ENCODE measurements at places on chromosomes 1 and 21.
A peak's percentile ranks its signal among the peaks of the same experiment; 100 is the strongest.

DNA sequence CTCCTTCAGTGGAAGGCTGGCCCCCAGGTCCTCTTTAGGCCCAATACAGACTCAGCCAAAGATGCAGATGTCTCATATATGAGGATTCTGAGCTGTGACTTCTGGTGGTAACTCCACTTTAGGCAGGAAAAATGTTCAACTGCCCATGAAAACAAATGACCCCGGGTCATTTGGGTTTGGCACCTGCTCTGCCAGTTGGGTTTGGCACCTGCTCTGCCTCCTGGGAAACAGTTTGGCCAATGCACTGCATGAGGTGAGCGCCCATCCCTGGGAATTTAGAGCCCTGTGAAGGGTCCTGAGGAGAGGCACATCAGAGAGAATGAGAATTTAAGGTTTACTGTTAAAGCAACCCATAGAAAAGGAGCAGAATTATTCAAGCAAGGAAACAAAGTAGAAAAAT, 45.3 kb downstream of the B3GALT5 start:
- DNase-seq: no peak

GRCh38 chr1:162367073-162367472, 9.6 kb downstream of the SPATA46 start:
- no peak for DNase-seq

DNA sequence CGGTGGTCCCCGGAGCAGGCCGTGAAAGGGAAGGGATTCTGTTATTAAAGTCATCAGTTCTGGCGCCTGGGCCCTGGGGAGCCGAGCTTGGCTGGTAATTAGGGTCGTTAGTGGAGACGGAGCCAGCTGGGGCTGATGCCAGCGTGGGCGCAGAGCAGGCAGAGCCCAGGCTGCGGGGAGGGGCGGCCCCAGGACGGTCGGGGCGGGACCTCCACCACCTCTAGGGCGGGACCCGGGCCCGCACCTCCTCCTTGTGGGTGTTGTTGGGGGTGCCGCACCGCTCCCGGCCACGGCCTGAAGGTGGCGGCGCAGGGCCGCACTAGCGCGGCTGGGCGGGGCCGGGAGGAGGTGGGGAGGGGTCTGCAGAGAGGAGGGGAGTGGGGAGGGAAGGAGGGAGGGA, 470.6 kb downstream of the PTPRU start:
- peak; percentile 58 for DNase-seq

GRCh38 chr21:33403128-33403785, at the start of gene IFNGR2:
Gene IFNGR2, plus strand, starts transcription at chr21:33403413. Its CDS starts 131 bp downstream, at chr21:33403544.
- peak; percentile 41 for DNase-seq

- DNase-seq: no peak
Observed at GRCh38 chr1:203652724-203653461, 26.3 kb downstream of the ATP2B4 start.

- DNase-seq: no peak
Observed at GRCh38 chr1:164578479-164579200, 19.7 kb downstream of the PBX1 start.

DNA sequence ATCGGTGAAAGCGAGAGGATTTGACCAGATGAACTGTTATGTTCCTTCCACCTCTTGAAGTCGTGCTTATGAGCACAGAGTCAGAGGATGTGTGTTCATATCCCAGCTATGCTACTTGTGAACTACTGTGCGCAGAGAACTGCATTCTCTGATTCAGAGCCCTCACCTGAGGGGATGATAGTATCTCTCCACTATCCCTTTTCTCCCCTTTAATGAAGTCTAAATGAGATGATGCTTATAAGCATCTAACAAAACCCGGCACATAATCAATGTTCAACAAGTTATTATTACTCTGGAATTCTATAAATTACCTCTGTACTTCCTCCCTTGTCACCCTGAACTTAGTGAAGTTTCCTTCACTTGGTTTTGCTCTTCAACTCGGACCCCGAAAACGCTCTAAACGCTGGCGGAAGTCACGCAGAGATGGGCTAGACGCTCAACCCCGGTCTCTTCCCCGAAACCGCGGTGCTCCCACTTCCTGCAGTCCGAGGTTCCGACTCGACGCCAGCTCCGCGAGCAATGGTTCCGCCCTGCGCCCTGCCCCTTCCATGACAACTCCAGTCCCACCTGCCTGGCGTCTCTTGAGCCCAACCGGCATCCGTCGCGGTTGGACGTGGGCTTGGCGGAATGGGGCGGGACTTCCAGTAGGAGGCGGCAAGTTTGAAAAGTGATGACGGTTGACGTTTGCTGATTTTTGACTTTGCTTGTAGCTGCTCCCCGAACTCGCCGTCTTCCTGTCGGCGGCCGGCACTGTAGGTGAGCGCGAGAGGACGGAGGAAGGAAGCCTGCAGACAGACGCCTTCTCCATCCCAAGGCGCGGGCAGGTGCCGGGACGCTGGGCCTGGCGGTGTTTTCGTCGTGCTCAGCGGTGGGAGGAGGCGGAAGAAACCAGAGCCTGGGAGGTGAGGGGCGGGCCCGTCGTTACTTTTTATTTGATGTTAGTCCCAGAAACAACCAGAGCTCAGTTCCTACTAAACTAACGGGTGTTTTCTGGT, at the start of gene NUF2:
Gene NUF2, plus strand, starts transcription at position 644 of the 995 bp plus-strand sequence. CDS start 4,098 bp downstream, outside the sequence.
- DNase-seq: peak; percentile 100

GRCh38 chr1:33738976-33739375, 124.9 kb upstream of the HMGB4 start:
- no peak for DNase-seq

- DNase-seq: no peak
Observed at GRCh38 chr1:33274446-33274845, 18.2 kb downstream of the ZNF362 start.

DNA sequence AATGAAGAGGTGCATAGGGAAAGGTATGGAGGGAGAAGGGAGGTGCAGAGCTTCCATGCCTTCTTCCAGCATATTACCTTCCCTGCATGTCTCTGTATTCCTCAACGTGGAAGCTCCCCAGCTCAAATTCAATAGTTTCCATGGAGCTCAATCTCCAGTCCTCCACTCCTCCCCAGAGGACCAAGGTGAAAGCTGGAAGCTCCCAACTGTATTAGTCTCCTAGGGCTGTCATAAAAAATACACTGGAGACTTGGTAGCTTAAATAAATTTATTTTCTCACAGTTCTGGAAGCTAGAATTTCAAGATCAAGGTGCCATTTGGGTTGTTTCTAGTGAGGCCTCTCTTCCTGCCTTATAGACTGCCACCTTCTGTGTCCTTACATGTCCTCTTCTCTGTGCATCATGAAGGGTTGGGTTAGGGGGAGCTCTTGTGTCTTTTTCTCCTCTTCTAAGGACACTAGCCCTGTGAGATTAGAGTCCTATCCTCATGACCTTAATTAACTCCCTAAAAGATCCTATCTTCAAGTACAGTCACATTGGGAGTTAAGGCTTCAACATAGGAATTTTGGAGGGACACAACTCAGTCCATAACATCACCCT, 21.9 kb upstream of the RABGGTB start:
- no peak for DNase-seq

- DNase-seq: no peak
Observed at GRCh38 chr1:221165839-221166500, 286.7 kb downstream of the HLX start.

Measured in epithelial cell of esophagus (primary cell).